Stimulated activated CD8-positive, alpha-beta memory T cell treated with anti-CD3 and anti-CD28 coated beads, Interleukin-15, amount 100 ng/mL, for 24 hours (primary cell): ENCODE measurements at places on chromosomes 3 and 15.

GRCh38 chr3:51585197-51585596 is 46.7 kb downstream of the RAD54L2 start:
- DNase-seq: no peak

DNA sequence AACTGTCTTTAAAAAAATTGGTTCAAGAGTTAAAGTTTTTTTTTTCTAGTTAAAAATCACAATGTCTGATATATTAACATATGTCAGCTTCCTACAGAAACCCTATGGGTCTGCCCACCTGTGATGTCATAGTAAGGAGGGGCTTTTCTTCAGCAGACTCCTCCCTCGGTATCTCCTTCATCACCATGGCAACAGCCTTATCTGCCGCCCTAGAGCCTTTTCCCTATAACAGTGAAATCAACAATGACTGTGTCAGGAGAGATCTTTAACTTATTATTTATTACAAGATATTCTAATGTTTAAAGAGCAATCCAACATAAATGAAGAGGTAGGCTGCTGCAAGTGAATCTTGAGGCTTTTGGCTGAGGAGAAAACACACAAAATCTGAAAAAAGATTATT is 138.7 kb downstream of the PEX5L start:
- DNase-seq: no peak

DNA sequence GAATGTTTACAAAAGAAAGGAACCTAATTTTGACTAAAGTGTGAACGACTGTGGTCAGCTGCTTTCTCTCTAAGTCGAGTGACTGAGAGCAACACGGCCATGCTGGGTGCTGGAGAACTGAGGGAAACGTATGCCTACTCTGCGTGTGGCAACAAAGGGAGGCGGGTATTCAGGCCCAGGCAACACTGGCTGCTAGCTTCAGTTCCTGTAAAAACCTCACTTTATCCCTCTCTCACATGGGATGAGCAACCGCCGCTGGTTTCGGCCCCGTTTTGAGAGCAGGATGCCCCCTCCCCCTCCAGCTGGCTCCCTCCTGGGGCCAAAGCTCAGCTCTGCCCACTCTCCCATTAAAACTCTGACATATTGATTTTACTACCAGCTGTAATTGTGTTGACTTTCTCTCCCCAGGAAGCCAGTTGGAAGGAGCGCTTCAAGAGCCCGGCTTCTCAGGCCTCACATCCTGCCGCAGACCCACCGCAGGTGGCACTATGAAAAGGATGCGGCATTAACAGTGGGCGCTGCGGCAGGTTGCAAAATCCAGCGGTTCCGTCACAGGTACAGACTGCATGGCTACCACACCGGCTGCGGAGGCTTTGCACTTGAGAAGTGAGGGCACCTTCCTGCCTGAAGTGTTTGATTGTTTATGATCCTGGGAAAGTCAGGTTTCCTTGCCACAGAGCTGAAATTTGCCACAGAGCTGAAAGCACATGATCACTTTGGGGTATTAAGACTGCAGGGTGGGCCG is 12.7 kb downstream of the PLXND1 start:
- DNase-seq: no peak

DNA sequence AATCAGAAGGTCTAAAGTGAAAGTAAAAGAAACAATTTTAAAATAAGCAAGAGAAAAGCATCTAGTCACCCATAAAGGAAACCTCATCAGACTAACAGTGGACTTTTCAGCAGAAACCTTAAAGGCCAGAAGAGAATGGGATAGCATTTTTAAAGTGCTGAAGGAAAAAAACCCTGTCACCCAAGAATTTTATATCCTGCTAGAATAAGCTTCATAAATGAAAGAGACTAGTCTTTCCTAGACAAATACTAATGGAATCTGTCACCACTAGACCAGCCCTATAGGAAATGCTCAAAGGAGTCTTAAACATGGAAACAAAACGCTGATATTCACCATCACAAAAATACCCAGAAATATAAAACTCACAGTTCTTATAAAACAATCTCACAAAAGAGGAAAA is 46.9 kb downstream of the TAMM41 start:
- DNase-seq: no peak

DNA sequence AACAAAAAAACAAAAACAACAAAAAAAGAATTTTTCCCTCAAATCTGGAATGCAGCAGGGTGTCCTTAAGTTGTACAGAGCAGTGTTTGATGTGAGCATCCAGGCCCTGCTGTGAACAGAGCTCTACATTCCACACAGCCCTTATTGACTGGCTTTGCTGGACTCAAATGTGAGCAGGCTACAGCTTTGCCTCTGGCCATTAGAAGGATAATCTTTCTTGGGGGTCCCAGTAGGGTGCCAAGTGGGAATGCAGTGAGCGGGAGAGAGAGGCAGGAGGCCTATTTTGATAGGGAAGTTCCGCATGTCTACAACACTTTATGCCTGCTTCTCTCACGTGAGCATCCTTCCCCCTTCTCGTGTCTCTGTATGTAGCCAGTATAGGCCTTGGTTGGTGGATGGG is 34.4 kb upstream of the TPRG1 start:
- no peak for DNase-seq

DNA sequence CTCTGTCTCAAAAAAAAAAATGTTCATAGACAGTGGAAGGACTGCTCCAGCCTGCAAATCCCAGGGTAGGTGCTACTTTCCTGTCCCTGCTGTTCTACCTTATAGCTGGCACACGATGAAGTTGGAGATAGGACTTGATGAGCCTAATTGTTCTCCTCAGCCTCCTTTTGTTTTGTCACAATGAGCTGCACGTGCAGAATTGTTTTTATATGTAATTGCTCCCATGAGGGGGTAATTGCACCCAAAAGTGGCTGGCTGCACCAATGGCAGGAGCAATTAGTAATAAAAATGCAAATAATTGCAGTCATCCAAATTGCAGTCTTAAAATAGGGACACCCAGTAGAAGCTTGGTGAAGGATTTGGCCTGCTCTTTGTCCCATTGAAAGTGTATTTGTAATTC is 63.0 kb upstream of the PFN2 start:
- DNase-seq: no peak

- DNase-seq: no peak
Observed at GRCh38 chr3:107850681-107851080, 240.2 kb downstream of the CD47 start.

DNA sequence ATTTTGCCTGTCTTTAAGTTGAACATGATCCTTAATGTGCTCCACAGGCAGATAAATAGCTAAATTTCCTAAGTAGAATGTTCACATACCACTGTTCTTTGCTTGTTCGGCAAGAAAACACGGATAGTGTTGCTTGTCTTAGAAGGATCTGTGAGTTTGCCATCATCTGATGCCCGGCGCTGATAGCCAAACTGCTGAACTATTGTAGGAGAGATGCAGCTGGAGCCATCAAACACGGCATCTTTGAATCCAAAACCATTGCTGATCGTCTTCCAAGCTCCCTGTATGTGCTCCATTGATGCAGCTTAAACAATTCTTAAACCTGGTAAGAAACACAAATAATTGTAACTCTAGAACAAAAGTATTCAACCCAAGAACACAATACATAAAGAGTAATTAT is 45.5 kb downstream of the RAF1 start:
- no peak for DNase-seq

GRCh38 chr3:12444582-12445471 is 39.5 kb upstream of the TSEN2 start:
- no peak for DNase-seq

GRCh38 chr3:97932387-97932801 is 39.8 kb downstream of the RIOX2 start:
- DNase-seq: no peak

GRCh38 chr3:58559586-58559985 is 17.6 kb downstream of the FAM107A start:
- DNase-seq: no peak

DNA sequence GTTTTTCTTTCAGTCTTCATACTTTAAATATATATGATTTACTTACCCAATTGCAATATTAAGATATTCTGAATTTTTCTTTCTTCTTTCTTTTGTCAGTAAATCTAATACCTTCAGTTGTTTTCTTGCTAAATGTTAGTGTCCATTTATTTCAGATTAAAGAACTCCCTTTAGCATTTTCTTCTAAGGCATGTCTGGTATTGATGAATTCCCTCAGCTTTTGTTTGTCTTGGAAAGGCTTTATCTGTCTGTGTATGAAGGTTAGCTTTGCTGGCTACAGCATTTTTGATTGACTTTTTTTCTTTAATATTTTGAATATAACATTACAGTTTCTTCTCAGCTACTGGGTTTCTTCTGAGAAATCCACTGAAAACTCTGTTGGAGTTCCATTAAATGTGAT is 64.0 kb upstream of the PLSCR4 start:
- DNase-seq: no peak

DNA sequence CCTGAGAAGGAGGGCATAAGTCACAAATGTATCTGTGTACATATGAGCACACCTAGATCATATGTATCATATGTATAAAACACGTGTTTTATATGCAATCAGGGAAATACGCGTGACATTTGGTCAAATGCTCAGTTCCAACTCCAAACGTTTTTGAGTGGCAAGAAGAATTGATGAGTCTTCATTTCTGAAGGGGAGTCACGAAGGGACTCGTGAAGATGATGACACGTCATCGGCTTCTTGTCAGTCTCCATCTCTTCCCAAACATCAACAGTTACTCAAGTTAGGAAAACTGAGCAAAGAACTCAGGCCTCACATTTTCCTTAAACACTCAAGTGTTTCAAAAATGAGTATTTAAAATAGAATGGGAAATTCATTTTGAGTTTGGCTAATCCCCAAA is 79.4 kb downstream of the B3GNT5 start:
- DNase-seq: no peak

DNA sequence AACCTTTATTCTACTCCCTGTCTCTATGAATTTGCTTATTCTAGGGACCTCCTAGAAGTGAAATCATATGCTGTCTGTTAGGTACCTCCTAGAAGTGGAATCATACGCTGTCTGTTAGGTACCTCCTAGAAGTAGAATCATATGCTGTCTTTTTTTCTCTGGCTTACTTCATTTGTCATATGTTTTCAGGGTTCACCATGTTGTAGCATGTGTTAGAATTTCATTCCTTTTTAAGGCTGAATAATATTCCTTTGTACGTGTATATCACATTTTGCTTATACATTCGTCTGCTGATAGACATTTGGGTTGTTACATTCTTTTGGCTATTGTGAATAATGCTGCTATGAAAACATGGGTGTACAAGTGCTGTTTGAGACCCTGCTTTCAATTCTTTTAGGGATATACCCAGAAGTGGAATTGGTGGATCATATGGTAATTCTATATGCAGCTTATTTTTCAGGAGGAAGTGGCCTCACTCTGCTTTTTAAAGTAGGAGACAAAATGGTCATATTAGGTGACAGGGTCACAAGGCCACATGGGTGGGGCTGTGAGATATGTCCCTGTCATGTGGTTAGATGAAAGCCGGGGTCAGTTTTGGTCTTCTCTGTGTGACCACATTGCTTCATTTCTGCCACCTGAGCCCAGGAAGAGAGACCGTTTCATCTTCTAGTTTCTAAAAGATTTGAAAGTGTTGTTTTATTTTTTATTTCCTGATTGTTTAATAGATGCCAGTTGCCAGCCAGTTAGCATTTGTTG is 76.7 kb downstream of the FLNB start:
- DNase-seq: no peak

- DNase-seq: no peak
Observed at GRCh38 chr3:44885618-44886017, 11.2 kb downstream of the TGM4 start.
